Hematopoietic multipotent progenitor cell treated with erythropoietin and hydrocortisone succinate and interleukin-3 and kit ligand, for 4 days (in vitro differentiated cells): ENCODE measurements at places on chromosomes 5 and 9.
A peak's percentile ranks its signal among the peaks of the same experiment; 100 is the strongest.

DNA sequence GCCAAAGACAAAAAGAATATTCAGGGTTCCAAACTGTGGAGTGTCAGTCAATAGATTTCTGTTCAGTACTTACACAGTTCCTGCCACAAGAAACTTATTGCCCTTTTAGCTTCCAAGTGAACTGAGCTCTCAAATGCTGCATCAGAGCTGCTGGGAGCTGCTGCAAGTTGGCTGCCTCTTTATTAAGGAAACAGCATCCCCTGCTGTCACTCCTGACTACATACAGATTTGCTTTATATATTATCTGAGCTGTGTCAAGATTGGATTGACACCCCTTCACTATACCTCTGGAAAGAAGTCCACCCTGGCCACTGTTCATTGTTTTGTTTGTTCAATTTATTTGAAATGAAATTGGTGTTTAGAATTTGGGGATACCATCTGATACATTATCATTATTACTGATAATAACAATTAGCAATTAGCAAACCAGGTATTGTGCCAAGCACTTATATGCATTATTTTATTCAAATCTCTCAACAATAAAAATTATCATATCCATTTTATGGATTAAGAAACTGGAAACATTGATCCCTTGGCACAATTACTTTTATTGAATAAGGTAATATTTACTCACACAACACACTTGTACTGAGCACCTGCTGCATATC, 16.4 kb upstream of the C5orf58 start:
- peak; percentile 86 for DNase-seq

GRCh38 chr9:26244661-26245451, 566.6 kb upstream of the TUSC1 start:
- DNase-seq: no peak

DNA sequence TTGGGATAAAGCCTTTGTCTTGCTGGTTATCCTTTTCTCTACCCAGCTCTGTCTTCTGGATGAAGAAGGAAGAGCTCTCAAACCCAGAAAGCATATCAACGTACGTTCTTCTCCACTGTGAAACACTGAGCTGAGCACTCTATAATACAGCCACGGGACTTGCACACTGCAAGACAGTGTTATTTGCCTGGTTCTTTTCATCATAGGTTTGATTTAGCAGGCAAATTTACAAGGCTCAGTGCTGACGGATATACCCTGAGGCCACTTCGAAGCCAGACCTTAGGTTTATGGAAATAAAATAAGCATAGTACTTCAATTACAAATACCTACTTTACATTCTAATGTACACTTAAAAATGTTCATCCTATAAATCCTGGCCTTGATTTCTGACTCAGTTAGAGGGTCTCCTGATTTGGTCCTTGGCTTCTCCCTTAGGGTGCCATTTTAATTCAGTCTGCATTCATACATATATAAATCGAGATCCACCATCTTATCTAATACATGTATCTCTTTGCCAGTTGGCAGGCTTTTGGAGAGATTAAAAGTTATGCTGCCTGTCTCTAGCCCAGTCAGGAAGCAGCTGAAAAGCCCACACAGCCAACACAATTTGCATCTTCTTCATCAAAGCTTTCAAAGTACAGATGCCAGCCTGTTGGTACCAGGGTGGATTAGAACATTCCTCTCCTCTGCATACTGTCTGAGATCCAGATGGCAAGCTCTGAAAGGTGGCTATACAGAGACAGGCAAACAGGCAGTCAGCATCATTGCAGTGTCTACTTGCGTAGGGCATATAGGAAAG, 194.4 kb downstream of the DEPDC1B start:
- no peak for DNase-seq

DNA sequence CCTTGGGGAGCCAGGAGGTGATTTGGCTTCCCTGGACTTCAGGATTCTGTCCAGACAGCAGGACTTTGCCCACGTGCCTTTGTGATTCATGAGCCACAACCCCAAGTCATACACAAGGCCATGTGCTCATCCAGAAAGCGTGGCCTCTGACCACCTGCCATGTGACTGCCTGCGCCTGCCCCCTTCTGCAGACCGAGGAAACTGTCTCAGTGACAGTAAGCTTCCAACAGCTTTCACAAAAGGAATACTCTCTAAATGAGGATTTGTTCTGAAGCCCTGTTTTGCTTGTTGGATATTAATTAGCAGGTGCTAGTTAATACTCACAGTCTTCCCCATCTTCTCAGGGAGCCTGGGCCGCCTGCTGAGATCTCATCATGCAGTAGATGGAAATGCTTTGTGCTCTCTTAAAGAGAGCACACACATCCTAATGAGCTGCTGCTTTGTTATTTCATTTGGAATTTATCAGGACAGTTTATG, 36.9 kb upstream of the ANGPTL2 start:
- DNase-seq: no peak

DNA sequence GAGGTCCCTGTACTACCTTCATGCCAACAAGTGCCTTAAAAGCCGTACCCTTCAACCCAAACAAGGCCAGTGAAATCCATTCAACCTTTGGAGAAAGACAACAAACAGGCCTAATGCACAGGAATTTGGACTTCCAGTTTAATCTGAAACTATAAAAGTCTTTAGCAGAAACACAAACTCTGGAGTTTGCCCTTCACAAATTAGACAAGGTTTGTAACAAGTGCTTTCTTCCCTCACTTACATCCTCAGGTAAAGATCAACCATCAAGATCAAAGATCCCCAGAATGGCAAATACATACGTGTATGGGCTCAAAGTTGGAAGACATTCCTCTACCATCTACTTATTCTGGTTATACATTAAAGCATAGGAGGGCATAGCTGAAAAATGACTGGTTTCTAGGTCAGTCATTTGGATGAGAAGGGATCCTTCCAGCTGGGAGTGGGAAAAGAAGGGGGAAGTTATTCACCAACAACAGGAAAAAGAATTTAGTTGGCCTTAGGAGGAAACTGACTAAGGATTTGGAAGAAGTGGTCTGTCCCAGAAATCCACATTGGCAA, 2.0 kb downstream of the DAB2 start:
- no peak for DNase-seq

GRCh38 chr9:16445141-16445920, 425.1 kb downstream of the BNC2 start:
- no peak for DNase-seq

DNA sequence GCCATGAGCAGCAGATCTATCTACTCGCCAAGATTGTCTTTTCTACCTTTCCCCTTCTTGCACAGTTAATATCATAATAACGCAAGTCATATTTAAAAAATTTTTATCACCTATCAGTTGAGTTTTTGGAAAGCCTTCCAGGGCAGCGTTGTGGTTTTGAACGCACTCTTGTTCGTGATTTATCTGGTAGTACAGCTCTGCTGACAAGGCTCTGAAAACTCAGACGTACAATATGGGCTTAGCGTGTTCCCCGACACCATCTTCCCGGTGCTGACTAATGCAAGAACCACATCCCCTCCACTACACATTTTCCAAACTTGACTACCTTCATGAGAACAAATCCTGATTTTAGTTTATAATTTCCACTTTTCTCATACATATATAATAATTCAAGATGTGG, 1.6 kb upstream of the NFIL3 start:
- DNase-seq: peak; percentile 31

DNA sequence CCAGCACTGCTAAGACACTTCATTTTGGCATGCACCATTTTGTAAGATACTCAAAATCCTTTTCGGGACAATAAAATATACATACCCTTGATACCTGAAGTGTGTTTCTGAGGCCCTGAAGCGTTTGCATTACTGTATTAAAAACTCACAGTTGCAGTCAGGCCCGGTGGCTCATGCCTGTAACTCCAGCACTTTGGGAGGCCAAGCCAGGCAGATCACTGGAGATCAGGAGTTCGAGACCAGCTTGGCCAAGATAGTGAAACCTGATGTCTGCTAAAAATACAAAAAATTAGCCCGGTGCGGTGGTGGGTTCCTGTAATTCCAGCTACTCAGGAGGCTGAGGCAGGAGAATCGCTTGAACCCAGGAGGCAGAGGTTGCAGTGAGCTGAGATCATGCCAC, 2.5 kb upstream of the EIF4EBP3 start:
- DNase-seq: no peak

GRCh38 chr9:104969116-104969515, 41.2 kb upstream of the ABCA1 start:
- DNase-seq: no peak

DNA sequence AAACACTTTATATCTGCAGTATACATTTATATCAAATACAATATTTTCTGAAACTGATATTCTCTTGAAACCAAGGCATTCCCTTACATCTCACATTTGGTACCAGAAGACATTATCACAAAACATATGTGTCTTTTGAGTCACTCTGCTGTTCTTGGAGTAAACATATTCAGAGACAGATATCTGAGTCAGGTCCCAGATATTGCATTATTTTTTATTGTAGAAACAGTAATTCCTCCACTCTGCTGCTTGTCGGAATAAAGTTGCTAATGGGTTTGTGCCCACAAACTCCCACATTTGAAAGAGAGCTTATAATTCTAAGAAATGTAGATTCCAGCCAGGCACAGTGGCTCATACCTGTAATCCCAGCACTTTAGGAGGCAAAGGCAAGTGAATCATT, 261.1 kb upstream of the DAPK1 start:
- no peak for DNase-seq

DNA sequence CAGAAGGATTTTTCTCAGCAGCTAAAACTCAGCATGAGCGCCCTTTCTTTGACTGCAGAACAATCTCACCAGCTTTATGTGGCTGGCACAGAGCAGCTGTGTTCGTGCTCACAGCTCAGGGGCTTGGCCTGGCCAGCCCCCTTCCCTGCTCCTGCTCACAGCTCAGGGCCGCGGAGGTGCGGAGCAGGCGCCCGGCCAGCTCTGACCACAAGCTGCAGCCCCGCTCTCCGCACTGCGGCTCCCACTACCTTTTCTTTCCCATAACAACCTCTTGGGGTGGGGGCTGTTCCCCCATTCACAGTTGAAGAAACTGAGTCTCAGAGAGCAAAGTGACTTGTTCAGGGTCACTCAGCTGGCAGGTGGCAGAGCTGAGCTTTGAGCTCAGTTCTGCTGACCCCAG, 34.0 kb upstream of the PHYKPL start:
- no peak for DNase-seq

GRCh38 chr9:137482094-137482781, 23.1 kb upstream of the NSMF start:
- DNase-seq: peak; percentile 74

DNA sequence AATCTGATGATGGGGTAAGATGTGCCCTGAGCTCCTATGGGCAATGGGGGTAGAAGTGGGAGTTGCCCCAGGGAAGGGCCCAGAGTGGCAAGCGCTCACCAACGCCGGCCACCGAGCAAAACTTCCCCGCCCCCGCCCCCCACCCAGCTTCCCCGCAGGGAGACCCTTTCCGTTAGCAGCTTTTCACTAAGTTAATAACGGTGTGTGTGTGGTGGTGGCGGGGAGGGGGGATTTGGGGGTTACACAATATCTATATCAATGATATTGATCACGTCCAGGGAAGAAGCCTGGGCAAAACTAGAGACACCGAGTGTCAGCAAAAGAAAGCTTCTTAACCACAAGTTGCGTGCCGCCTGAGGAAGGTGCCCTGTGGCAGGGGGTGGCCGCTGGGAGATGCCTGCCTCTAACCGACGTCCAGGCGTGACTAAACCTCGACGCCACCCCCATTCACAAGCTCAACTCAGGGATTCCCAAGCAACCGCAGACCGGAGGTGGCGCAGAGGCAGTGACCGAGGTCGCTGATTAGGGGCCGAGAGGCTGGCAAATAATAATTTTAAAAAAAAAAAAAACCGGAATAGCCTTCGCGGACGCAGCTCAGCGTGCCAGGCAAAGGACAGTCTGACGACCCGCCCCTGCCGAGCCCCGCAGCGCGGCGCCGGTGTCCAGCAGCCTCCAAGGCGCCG, 222.6 kb downstream of the MEF2C start:
- peak; percentile 45 for DNase-seq

DNA sequence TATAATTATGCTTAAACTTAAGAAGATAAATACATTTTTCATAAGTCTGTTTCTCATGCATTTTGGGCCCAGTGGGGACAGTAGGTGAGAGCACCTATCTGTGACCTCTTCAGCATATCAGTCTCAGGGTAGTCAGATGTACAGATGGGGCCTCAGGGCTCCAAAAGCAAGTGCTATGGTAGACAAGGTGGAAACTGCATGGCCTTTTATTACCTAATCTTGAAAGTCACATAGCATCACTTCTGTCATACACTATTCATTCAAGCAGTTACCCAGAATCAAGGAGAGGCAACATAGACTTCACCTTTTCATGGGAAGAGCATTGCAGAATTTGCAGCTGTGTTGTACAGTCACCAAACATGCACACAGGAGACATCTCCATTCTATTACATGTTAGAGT, 94.8 kb downstream of the SV2C start:
- no peak for DNase-seq

- DNase-seq: no peak
Measured at GRCh38 chr5:102798104-102798785, 43.1 kb downstream of the PAM start.

- DNase-seq: no peak
Measured at GRCh38 chr5:58135571-58136335, 324.1 kb downstream of the PLK2 start.

DNA sequence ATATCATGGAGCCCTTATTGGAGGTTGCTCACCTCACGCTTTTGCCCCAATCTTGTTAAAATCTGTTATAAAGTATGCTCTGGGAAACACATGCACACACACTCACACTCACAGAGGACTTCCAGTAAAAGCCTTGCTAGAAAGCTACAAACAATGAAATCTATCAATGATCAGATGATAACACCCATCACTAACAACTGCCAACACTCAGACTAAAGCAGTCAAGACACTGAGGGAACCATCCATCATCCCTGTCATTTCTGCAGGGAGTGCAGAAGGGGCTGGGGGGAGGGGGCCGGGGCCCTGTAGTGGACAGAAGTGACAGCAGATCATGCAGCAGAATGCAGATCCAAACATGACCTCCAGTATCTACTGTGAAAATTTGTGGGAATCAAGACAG, 179.1 kb downstream of the AOPEP start:
- DNase-seq: no peak

DNA sequence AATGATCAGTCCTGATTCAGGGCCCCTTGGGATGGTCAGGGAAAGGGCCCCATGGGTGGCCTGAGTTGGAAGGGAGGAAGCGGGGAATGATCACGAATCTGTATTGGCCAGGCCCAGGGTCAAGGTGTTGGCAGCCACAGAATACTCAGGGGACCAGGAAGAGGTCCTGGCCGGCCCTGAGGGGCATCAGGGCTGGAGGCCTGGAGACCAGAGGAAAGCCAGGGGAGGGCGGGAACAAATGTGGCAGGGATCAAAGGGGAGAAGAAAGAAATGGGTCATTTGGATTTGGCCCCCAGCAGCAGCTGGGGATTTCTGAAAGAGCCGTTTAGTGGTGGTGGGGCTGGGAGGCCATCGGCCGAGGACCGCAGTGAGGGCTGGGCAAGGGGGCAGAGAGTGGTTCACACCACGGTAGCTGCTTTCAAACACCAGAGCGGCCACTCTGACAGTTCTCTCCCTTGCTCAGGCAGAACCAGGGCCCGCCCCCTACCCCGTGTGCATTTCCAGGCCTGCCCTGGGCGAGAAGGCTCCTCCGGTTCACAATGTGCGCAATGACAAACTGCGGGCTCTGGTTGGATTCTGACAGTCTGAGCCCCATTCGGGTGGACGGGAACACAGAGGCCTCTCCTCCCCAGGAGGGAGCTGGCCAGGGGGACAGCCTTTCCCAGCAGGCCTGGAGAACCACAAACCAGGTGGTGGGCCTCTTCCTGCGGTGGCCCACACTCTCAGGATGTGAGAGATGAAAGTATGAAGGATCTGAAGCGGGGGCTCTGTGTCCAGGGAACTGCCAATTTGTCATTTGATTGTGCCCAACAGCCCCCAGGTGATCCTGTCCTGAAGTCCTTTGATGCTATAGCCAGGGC, 220.3 kb upstream of the IER5L start:
- no peak for DNase-seq
